ENCODE measurements at places on chromosomes 2 and 18.

- no peak for DNase-seq
These were observed 11.9 kb downstream of the IL1B start for GRCh38 chr2:112824694-112825085.

DNA sequence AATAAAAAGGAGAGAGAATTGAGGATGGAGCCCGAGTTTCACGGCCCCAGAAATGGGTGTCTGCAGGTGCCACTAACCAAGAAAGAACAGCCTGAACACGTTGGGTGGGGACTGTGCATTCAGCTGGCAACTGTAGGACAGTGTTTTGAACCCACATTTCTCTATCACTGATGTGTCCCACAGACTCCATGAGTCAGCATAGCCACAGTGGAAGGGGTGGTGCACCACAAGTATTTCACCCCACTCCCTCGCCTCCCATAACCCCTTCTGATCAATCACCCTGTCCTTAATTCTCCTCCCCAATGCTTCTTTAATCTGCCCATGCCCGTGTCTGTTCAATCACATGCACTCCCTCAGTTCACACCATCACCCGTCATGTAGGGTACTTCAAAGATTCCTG, 291.5 kb downstream of the ZNF516 start:
- DNase-seq, result no peak

DNA sequence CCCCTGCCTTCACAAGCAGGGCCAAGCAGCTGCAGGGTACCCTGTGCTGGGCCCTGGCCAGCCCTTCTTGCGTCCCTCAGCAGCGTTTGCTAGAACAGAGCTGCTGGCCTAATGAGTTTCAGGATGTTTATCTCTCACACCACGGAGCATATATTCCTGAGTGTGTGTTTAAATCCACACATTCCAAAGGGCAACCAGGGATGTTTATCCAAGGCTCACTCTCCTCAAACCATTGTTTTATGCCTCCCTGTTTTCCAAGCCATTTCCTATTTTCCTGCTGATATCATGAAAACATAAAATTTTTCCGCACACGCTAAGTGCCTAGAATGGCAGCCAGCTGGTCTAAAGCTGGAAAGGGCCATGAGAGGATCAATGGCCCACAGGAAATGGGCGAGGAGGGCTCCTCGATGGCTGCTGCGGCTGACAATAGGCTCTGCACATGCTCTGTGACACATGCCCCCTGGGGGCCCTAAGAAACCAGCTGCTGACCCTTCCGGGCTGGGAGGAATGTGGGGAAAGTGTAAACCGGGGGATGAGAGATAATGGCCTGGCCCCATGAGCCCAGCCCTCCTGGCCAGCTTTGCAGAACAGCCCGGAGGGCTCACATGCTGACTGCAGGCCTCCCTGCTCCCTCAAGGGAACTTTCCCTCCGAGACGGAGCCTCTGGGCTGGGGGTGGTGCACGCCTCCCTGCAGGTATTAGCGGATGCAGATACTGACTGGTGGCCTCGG, 194.0 kb downstream of the NDUFA10 start:
- no peak for DNase-seq

DNA sequence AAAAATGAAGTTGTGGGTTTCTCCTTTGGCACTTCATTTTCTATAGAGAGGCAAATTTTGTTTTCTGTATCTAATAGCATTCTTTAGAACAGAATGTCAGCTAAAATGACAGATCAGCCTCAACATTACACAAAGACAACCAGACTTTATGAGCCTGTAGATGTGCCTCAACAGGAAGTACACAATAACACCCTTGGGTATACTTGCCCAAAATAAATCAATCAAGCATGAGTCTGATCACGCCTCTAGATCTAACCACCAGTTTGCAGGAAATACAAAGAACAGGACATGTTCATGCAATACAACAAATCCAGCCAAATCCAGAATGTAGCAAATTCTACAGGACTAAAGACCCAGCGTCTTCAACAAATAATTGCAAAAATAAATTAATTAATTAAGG, 11.2 kb upstream of the DAPL1 start:
- DNase-seq, result no peak

- DNase-seq, result no peak
These were observed 15.9 kb downstream of the POLI start for GRCh38 chr18:54284981-54285785.

- no peak for DNase-seq
These were observed 21.9 kb downstream of the ITM2C start for GRCh38 chr2:230886671-230887071.

GRCh38 chr2:181258720-181259119, 198.5 kb upstream of the ITGA4 start:
- peak; percentile 32 for DNase-seq

GRCh38 chr2:101740555-101740964, 43.1 kb downstream of the MAP4K4 start:
- DNase-seq, result no peak

GRCh38 chr2:141711627-141712026, 419.2 kb downstream of the LRP1B start:
- DNase-seq, result no peak

DNA sequence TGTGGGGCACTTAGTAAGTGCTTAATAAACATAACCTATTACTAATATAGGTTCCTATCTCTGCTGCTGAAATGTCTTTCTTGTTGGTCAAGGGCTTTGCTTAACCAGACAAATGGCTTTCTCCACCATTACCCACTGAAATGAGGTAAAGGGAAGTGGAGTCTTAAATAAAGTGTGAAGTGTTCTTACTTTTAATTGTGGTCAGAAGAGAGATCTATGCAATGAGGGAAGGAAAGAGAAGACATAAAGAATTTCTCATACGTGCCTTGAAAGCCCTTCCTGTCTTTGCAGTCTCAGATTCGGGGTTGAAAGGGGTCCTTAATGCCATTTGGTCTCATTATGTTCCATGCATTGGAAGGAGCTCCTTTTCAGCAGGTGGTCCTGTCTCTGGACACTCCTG, 6.9 kb upstream of the CXCR4 start:
- DNase-seq, result no peak

- no peak for DNase-seq
These were observed 679.8 kb downstream of the TDRD15 start for GRCh38 chr2:21803550-21803949.

DNA sequence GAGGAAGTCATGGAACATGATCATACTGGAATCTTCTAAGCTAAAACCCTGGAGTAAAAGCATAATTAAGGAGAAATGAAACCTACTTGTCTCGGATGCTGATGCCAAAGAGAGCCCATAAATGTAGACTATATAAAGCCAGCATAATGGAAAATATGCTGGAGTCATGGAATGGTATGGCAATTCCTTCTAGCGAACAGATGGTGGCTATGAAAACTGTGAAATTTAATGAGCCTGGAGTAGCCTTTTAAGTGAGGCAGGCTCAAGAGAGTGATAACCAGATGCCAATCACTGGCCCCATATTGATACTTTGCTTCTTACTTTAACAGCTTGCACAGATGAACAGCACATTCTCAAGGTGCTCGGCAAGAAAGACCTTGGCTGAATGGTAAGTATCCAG, 206.3 kb downstream of the PID1 start:
- no peak for DNase-seq

GRCh38 chr2:215613280-215613679, 177.4 kb upstream of the FN1 start:
- peak; percentile 17 for DNase-seq

DNA sequence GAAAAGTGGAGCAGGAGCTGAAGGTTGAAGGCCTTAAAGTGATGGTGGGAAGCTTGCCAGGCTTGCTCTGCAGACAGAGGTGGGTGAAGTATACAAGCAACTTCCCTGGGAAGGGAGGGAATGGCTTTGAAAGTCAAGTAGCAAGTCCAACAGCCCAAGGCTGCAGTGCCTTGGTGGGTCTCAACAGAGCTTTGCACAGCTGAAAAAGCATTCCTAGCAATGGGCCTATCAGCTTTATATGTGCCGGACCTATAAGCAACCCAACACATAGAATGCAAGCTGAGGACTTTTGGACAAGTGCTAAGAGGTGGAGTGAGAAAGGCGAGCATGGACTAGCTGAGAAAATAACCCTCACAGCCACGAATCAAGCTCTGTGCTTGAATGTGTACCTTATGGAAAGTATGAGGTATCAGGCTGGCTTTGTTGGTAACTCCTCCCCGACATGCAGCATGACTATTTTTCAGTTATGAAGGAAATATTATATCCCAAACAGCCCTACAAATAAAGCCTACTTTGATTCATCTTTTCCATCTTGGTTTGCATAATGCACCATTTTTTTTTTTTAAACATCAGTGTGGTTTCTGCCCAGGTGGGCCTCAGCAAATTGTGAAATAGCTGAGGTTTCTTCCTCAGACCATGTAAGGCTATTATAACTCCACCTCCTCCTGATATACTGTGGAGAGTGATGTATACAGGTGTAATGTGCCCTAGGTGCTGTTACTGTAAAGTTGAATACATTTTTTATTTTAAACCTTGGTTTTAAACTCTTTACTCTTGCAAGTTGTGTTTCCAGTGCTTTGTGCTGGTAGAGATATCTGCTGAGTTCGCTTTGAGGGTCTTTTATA, 241.4 kb upstream of the CXCR4 start:
- no peak for DNase-seq

Measured in Calu3 (cell line).